ENCODE measurements at places on chromosomes 6 and 20.

GRCh38 chr6:29984992-29985391 lies 42.7 kb downstream of the HLA-A start:
- no peak for DNase-seq

DNA sequence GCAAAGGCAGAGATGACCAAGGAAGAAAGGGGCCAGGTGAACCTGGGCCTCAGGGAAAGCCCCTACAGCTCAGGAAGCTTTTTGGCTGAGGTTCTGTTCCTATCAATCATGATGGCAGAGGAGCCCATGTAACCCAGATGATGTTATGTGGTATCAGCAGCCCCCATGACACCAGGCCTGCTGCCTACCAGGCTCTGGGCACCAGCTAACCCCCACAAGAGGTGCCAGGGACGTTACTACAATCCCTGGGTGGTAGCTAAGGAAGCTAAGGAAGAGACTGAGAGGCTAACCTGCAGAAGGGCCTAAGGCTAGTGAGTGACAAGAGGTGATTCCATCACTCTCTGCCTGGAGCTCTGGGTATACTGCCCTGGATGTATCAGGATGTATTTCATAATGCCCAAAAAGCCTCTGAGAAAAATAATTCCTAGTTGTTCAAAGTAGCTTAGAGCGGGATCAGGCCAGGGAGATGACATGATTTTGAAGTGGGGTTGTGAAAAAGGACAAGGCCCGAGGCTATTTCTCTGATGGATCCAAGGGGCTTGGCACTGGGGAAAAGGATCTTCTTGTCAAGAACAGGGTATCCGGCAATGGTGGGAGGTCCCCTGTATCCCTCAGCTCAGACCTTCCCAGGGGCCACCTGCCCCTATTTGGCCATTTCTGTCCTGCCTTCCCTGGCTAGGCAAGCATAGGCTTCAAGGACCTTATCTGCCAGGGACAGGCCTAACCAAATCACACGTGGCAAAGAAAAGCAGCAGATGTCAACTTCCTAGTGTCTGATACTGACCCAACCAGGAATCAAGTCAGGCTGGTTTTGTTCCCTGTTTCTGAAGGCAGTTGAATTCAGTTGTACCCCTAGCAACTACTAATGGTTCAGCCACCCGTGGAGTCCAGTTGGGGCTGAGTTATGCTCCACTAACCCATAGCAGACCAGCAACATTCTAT lies 41.3 kb downstream of the PANK2 start:
- DNase-seq = no peak

DNA sequence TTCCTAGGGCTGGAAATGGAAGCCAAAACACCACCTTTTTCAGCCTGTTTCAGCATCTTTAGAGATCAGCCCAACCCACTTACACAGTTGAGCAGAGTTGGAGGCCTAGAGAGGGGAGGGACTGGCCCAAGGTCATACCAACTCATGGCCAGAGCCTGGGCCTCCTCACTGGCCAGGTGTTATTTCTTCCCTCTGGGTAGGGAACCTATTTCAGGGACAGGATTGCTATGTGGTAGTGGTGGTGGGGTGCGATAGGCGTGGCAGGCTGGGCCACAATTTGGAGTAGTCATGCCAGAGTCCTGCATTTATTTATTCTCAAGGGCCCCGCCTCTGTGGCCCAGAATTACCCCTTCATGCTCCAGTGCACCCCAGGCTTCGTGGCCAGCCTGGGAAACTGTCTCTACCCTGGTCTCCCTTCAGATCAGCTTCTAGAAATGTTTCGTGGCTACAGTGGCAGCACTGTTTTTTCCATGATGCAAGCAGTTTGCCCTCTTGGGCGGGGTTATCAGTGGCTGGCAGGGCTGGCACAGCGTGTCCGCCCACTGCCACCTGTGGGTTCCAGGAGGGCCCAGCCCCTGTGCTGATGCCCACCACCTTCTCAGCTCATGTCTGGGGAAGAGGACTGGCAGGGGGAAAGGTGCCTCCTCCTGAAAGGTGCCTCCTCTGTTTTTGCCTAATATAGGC lies 6.2 kb downstream of the VEGFA start:
- no peak for DNase-seq

DNA sequence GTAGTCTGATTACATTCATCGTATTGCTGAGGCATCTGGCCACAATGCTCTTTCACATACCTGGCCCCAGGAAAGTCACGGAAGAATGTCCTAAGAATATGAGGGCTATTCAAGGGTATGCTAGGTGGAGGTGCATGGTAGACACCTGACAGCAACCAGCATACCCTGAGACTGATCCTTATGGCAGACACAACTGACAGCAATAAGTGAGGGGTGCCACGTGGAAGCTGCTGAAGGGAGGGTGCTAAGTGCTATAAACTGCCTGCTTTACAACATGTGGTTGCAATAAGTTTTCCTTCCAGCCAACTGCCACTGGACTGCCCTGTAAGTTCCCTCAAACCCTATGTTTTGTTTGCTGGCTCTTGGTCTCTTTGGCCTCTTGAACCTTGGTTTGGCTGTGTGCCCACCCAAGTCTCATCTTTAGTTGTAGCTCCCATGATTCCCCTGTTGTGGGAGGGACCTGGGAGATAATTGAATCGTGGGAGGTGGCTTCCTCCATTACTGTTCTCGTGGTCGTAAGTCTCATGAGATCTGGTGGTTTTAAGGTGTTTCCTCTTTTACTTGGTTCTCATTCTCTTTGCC lies 201.3 kb upstream of the MOCS1 start:
- DNase-seq = no peak

DNA sequence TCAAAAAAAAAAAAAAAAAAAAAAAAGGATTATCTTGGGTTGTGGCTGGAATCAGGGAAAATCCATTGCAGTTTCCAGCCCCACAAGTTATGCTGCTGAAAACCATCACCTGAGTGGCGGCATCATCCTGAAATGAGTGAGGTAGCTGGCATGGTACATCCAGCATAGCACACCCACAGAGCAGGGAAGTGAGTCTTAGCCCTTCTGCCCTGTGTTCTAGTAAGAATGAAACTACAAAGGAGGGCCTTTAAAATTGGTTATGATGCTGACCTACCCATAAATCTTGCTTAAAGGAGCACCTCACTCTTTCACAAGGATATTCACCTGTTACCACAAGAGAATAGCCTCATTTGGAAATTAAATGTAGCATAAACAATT lies 119.2 kb downstream of the NFATC2 start:
- no peak for DNase-seq

DNA sequence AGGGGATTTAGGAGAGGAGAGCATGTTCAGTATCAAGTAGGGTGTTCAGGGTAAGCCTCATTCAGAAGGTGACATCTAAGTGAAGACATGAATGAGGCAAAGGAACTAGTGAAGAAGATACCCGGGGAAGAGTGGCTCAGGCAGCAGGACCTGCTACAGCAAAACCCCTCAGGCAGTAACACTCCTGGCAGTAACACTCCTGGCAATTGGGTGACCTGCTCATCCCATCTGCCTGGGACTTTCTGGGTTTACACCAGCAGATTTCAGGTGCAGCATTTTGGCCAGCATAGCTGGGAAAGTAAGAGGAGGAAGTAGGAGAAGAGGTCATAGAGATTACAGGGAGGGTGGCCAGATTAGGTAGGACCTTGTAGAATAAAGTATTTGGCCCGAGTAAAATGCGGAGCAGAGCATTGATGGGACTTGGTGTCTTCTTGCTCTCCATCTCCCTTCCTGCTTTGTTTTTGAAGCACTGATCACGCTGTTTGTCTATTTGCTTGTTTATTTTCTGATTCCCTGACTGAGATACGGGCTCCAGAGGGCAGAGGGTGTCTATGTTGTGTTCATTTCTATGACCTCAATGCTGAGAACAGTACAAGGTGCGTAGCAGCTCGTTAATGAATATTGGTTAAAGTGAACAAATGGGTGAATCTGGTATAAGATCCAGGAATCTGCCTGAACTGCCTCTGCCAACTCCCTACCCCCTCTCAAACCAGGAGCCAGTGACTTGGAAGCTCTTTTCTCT lies 88.3 kb downstream of the IYD start:
- no peak for DNase-seq

- DNase-seq = no peak
Observed at GRCh38 chr6:167778497-167779128, 48.1 kb upstream of the AFDN start.

GRCh38 chr6:85127696-85128243 lies 322.1 kb upstream of the NT5E start:
- DNase-seq = no peak

GRCh38 chr6:152018876-152019275 lies 211.4 kb downstream of the ESR1 start:
- no peak for DNase-seq

DNA sequence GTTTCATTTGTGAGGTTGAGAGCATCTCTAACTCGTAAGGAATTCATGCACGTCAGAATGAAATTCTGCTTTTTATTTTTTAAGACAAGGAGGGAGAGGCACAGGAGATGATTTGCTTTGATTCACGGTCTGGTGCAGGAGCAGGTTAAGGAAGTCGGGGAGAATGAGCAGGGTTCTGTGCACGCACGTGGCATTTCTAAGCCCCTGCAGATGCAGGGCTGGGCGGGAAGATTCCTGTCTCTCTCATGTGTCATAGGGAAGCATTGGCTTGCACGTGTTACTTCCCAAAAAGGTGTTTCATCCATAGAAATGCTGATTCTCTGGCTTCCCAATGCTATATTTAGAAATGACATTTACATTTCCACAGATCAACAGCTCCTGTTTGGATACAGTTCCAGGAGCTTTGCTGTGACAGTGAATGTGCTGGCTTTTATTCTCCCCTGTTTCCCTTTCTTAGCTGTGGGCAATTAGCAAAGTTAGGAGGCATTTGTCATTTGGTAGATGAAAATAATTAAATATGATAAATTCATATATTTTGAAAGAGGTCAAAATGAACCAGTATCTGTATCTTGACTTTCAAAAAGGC lies 119.7 kb upstream of the ZFP64 start:
- no peak for DNase-seq

- DNase-seq = no peak
Observed at GRCh38 chr6:126232671-126233070, 107.2 kb upstream of the CENPW start.

GRCh38 chr6:215335-216034 lies 76.8 kb upstream of the DUSP22 start:
- DNase-seq = peak; percentile 70

- no peak for DNase-seq
Observed at GRCh38 chr20:58518387-58518786, 3.2 kb upstream of the APCDD1L start.

- no peak for DNase-seq
Observed at GRCh38 chr6:111745186-111745585, 128.1 kb downstream of the FYN start.

GRCh38 chr6:133983099-133983939 lies 30.3 kb downstream of the TBPL1 start:
- DNase-seq = peak; percentile 29

DNA sequence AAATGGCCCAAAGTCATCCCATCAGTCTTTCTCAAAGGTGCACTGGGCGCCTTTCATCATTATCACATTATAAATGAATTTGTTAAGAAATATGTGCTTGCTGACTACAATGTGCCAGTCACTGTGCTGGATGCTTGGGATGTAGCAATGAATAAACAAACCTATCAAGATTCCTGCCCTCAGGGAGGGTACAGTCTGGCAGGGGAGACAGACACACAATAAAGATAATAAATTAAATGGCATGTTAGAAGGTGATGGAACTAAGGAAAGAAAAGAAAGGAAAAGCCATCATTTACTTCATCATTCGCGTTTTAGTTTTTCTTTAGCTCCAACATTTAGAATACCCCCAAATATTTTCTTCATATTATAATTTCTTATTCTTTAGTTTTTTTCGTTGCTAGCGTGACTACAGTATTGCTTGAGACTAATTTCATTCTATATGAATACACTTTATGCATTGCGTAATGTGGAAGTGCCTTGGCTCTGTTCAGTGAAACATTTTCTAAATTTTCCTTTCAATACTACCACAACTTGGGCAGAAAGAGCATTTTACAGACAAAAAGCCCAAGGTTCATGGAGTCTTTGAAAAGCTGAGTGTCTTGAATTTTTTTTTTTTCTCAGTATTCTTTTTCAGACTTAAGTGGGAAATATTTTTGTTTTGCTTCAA lies 48.7 kb upstream of the CITED2 start:
- no peak for DNase-seq

DNA sequence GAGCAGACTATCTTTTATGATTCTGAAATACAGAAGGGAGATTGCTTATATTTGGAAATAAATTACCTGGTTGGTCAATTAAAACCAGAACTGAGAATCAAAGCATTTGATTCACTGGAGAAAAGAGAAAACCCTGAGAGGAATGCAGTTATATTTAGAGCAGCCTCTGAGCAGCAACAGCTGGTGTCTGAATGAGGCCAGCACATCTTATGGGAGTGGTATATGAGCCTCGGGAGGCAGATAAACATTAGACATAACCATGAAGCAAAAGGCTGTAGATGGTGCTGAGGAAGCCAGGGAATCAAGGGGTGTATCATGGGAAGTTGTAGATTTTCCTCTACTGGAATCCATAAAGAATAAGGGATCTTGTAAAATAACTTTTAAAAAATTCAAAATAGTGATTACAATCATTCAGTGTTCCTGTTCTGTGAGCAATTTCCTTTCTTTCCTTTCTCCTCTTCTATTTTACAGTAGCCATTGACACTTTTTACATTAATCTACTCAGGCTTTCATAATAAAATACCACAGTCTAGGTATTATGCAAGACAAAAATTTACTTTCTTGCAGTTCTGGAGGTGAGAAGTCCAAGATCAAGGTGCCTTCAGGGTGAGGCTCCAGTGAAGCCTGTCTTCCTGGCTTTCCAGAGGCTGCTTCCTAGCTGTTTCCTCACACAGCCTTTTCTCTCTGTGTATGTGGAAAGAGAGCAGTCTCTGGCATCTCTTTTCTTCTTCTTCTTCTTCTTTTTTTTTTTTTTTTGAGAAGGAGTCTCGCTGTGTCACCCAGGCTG lies 32.8 kb upstream of the ENPP5 start:
- no peak for DNase-seq

DNA sequence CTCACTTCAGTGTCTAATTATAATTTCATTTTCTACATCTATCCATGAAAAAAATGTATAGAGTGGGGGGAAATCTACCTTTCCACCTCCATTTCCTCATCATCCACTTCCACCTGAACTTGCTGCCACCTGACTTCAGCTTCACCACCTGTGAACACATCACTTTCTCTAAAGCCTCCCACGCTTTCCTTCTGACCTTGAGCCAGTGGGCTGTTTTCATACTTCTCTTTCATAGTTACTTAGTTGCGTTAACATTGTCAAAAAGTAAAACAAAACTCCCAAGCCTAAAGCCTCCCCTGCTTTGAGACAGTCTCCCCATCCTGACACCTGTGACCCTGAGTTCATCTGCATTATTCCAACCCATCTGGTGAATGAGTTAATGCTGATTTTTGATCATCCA lies 47.3 kb downstream of the KLHL31 start:
- DNase-seq = no peak

GRCh38 chr20:15756002-15756753 lies 817.1 kb downstream of the KIF16B start:
- DNase-seq = no peak
